ENCODE measurements at places on chromosomes 11 and 22.

- DNase-seq: no peak
Measured at GRCh38 chr11:15136166-15136565, 21.4 kb downstream of the INSC start.

DNA sequence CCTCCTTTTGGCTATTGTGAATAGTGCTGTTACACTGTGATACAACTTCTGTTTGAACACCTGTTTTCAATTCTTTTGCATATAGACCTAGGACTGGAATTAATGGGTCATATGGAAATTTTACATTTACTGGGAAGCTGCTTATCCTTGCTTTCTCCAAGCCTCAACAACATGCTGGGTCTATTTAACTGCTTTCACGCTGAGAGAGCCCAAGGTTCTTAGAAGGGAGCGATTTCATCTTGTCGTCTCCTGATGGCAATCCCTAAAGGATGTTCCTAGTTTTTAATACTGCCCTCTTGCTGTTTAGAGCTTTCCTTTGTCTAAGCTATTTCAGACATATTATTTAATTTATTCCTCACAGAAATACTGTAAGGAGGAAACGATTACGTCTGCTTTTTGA is 15.5 kb downstream of the IRAG1 start:
- no peak for DNase-seq

DNA sequence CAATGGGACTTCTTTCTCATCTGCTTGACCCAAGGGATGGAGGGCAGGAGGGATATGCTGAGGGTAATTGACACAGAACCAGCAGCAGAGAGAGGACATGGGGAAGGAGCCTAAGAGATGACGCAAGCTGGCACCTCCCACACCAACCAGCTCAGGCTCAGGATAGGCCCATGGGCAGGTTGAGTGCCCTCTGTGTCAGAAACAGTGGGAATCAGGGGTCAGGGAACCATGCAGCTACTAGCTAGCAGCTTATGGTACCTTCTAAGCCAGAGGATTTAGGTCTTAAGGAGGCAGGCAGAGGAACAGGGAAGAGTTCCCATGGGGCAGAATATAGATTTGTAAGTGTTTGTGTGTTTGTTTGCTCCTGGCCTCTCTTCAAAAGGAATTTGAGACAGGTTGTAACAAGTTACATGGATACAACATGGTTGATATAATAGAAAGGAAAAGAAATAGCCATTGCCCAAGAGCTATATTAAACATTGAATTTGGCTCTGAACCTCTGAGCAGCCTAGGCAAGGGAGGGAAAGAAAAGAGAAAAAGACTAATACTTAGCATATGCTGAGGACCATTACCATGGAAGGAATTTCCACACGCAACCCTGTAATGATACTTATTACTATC is 39.9 kb upstream of the NAV2 start:
- DNase-seq: no peak

DNA sequence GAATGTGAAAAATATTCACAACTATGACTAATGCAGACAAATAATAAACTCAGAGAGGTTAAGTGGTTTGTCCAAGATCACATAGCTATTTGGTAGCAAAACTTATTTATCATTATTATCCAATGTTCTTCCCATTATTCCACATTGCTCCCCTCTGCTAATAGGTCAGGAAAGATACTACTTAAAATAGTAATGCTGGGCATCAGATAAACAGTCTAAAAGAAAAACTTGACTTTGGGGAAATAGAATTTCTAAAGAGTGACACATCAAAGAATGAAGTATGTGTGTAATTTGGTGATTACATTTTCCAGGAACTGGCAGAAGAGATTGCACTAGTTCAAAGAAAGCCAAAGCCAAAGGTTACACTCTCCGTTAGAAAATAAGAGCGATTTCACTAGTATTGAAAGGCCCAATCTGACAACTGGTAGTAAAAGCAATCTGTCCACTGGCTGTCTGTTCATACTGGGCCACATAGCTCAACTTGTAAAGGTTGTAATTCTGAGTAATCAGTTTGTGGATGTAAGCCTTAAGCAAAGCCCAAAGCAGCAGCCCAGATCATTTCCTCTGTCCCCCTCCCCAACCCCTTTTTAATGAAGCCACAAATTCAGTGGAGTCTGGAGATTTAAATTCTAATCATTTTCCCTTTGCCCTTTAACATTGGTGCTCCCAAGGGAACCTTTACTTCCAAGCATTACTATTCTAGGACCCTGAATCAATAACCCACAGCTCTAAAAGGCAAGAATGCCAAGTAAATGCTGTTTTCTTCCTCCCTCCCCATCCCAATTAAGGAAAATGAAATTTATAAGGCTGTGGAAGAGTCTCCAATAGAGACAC is 283.5 kb downstream of the TTC28 start:
- DNase-seq: no peak

GRCh38 chr11:35235936-35236666 is 97.1 kb downstream of the CD44 start:
- DNase-seq: peak; percentile 68

GRCh38 chr11:69542314-69543168 is 61.1 kb downstream of the LINC01488 start:
- DNase-seq: no peak

- no peak for DNase-seq
Measured at GRCh38 chr11:19962801-19963175, 197.5 kb downstream of the DBX1 start.

- DNase-seq: no peak
Measured at GRCh38 chr11:113240389-113240788, 74.0 kb upstream of the TTC12 start.

- no peak for DNase-seq
Measured at GRCh38 chr11:27281740-27282590, 81.0 kb downstream of the CCDC34 start.

DNA sequence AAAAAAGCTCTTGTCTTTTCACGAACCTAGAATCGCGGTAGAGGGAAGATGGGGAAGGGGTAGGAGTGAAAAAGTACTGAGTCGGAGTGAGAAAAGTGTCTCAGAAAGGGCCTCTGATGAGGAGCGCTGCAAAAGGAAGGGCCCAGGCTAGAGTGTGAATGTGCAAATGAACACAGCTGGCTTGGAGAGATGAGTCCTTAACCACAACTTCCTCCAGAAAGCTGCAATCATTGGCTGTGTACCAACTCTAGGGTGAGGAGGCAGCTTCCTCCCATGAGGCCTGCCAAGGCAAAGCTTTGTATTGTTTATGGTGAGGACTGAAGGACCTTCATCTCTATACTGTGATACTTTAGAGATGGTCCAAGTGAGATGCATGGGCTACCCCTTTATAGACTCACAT is 566.9 kb upstream of the ANO5 start:
- no peak for DNase-seq

GRCh38 chr11:29449281-29450074 is 567.4 kb downstream of the KCNA4 start:
- DNase-seq: no peak

DNA sequence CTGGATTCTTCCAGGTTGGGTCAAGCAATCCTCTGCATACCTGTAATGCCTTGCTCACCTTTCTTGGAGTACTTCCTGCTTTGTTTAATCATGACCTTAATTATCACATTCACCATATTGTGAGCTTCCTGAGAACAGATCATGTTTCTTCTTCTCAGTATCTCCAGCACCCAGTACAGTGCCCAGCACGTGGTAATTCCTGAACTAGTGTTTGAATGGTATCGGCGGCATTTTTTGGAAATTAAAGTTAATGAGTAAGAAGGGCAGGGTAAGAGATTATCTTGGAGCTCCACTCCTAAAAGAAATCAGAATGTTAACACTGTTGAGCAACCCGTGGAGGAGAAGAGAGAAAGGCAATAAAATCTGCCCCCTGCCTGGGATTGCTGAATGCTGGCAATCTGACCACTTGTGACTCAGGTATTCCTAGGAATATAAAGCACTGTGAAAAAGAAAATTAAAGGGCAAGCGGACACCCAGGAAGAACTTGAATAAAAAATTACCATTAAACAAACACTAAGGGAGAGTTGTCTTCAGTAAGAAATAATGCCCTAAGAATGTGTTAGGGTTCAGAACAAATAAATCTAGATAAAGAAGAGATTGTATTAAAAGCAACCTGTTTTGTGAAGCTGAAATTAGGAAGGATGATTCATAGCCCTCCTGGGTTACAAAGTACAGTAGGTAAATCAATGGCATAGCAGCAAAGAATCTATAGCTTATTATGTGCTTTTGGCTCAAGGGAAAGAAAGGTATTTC is 92.9 kb downstream of the PDHX start:
- DNase-seq: no peak

- DNase-seq: no peak
Measured at GRCh38 chr22:36744791-36745190, 31.1 kb downstream of the IFT27 start.

GRCh38 chr11:112410325-112410724 is 149.7 kb upstream of the PLET1 start:
- DNase-seq: no peak

GRCh38 chr11:125464270-125464662 is 31.8 kb downstream of the FEZ1 start:
- no peak for DNase-seq
